Mesothelial cell of epicardium (in vitro differentiated cells): ENCODE measurements at places on chromosomes 12 and 14.

GRCh38 chr14:38723959-38724358 lies 379.1 kb downstream of the SEC23A start:
- DNase-seq: no peak

DNA sequence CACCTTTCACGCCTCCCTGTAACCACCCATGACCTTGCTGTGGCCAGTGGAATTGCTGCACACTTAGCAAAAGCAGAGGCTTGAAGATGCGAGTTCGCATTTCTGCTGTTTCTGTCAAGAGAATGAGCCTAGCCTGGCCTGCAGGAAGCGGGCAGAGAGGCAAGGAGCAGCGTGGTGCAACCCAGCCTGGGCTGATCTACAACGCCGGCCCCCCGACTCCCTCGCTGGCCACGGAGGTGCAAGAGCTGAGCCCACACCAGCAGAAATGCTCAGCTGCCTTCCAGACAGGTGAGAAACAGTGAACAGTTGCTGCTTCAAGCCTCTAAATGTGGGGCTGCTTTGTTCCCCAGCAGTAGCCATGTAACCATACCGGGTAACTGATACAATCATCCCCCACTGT lies 116.4 kb downstream of the NCOR2 start:
- no peak for DNase-seq

DNA sequence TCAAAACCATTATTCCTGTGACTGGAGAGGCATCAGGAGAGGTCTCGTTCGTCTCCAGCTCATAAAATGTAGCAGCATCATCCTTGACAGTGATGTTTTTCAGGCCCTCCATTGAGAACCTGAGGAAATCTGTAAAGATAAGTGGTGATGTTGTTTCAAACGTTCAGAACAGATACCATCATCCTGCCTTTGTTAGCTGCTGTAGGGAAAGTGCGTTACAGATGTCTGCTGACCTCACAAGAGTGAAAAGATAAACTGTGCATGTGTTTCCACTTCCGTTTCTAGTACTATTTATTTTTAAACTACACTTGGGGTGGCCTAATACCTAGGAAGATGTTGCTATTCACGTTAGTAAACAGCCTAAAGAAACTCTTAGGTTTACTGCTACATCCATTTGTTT lies 28.4 kb downstream of the BCL2L14 start:
- DNase-seq: no peak

DNA sequence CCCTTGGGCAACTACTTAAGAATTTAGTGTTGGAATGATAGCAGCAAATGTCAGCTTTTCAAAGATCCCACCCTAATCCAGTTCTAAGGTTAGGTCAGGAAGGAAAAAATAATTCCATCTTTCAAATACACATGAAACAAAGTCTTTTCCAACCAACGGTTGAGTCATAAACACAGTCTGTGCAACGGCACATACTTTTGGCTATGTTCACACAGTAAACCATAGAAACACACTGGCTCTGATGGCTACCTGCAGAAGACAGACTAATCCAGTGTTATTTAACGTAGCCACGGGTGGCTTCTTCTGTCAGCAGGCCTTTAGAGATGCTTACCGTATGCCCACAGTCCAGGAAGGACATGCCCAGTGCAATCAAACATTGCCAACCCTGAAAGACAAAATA lies 35.7 kb downstream of the HIGD1C start:
- DNase-seq: no peak

DNA sequence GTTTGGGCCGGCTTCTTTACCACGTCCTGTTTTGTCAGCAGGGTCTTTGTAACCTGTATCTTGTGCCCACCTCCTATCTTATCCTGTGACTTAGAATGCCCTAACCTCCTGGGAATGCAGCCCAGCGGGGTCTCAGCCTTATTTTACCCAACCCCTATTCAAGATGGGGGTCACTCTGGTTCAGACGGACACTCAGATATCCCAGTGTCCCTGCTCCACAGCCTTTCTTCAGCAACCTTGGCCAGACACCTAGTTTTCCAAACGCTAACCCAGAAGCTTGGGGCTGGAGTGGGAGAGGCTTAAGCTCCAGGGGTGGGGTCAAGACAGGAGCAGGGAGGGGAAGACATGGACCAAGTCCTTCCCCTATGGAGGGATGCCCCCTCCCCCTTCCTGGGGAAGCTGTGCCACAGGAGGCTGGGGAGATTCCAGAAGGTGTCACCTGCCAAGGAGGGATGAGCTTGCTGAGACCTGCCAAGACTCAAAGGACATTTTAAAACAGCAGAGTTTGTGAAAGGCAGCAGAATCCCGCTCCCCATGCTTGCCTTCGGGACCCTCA lies 62.2 kb downstream of the RIN3 start:
- DNase-seq: no peak

DNA sequence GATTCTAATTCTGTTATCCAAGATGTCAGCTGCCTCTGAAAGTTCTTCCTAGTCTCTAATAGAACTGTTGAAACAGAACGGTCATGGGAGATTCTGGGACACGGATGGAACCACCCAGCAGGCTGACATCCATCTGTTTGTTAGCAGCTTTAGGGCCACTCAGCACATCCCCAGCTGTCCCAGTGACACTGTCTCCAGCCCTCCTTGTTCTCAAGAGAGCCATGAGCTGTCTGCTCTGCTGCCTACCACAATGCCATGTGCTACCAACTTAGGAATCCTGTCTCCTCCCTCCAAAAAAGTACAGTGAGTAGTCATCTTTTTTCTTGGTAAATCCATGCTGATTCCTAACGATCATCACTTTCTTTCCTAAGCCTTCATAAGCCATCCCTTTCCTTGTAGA lies 130.5 kb downstream of the ZFP36L1 start:
- DNase-seq: no peak

DNA sequence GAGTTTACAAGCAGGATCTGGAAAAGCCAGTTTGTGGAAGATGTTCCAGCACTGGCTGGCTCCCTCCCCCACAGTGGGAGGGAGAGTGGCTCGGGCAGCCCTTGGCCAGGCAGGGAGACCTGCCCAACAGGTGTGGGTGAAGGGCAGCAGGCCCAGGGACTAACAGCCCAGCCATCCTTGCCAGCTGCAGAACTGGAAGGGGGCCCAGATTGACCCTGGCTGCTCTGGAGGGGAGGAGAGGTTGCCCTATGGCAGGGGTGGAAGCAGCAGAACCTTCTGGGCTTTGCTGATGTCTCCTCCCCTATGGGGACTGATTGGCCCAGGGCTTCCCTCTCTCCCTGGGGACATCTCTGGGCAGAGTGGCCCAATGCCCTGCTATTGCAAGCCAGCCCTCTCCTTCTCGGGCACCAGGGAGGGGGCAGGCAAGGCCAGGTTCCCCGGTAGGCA lies 20.5 kb downstream of the IRF2BPL start:
- no peak for DNase-seq

DNA sequence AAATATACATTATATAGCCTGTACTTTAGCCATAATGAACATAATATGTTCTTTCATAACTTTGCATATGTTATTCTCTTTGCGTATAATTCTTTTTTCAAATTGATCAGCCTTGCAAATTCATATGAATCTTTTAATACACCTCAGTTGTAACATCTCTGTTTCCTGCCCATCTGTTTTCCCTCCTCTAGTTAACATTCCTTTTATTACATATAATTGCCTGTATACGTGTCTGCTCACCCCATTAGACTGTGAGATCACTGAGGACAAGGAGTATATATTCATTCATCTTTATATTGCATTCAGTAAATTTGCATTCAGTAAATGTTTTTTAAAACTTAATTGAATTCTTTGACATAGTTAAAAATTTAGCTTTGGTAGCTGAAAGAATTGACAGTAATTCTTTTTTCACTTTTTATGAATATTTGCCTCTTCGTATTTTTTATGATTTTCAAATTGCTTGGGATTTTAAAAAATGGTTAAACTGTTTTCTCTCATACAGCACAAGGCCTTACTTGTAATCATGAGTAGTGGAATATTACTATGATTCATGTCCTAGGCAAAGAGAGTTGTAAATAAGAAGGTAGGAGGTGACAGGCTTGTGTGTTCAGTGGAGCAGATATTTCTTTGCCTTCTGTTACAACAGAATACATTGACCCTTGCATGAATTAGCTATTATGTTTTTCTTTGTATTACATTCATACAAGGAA lies 32.8 kb upstream of the KLHL42 start:
- no peak for DNase-seq

- no peak for DNase-seq
Observed at GRCh38 chr12:43336962-43337555, 214.9 kb downstream of the ADAMTS20 start.

- no peak for DNase-seq
Observed at GRCh38 chr12:127381681-127382080, 885.3 kb upstream of the TMEM132C start.

DNA sequence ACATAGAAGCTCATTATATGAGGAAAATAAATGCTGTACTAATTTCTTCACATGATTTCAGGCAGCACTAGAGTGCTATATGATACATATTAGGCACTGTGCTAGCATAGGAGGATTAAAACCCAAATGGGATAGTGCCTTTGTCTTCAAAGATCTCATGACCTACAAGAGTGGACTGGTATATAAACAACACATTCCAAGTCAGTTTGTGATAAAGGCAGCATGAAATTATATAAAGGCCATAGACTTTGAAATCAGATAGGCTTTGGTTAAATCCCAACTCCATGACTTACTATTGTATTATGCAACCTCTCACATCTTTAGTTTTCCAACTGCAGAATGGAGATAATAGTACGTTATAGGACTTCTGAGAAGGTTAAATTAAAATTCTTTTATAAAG lies 179.7 kb downstream of the RAD51B start:
- DNase-seq: no peak

- no peak for DNase-seq
Observed at GRCh38 chr12:53709671-53710070, 17.6 kb downstream of the CALCOCO1 start.

DNA sequence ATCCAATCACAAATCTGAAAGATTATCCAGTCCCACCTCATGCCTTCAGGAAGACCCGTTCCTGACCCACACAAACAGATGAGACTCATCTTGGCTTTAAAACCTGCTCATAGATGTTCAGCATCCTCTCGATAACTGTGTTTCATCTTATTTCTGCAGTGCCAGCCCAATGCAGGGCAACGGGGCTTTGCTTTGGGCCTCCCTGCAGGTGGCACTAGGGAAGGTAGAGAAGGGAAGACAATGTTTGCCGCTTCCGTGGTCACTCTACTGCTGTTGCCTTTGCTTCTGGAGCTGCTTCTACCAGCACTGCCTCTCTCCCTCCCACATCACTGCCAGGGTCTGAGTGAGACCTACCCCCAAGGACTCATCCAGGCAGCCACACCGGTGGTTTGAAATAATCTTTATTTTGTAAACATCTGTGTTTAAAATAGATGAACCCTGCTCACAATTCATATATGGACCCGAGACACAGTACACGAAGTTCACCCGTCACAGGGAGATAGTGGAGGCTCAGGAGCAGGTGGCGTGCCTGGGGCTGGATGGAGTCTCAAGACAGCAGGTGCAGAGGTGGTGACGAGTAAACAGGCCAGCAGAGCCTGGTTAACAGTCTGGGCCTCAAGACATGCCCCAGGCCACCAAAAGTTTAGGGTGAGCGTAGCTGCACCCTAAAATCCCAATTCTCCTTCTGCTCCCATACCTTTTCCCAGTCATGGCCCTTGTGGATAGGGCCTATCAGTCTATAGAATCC lies 3.1 kb upstream of the GPX2 start:
- DNase-seq: no peak

DNA sequence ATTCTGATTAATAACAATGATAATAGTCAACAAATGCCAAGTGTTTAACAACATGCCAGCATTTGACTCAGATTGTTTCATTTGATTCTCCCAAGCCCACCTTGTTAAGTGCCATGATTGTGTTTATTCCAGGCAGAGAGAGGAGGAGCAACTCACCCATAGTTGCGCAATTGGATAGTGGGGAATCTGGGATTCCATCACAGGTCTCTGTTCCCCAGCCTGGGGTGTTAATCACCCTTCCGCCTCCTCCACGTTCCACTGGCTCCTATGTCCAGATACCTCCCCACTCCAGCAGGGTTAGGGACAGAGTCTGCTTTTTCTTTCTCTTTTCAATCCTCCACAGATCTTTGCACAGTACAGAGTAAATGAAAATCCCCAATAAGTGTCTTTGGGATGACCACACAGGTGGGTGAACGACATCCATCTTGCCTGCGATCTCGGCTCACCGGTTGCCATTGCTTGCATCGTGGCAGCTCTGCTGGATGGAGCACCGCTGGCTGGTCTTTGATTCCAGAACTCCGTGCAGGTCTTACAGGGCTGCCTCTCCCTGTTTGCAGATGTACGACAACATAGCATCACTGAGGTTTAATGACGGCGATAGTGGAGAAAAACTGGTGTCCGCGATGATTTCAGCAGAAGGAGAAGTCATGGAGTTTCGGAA lies 78.8 kb downstream of the DNAH10 start:
- DNase-seq: no peak

- no peak for DNase-seq
Observed at GRCh38 chr14:73283608-73284379, 46.5 kb downstream of the PAPLN start.

GRCh38 chr12:51865757-51866270 lies 17.3 kb upstream of the FIGNL2 start:
- no peak for DNase-seq

- DNase-seq: no peak
Observed at GRCh38 chr12:108907839-108908351, 28.0 kb downstream of the DAO start.

DNA sequence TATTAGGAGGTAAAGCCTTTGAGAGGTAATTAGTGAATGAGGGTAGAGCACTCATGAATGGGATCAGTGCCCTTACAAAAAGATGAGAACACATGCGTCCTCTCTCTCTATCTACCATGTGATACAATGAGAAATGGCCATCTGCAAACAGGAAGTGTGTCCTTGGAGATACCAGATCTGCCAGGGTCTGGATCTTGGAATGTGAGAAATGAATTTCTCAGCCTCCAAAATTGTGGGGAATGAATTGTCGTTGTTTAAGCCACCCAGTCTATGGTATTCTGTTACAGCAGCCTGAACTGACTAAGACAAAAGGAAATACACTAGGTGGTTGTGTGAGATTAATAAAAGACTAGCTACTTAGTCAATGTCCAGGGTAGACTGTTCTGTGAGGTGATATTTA lies 366.6 kb downstream of the NELL2 start:
- DNase-seq: no peak

DNA sequence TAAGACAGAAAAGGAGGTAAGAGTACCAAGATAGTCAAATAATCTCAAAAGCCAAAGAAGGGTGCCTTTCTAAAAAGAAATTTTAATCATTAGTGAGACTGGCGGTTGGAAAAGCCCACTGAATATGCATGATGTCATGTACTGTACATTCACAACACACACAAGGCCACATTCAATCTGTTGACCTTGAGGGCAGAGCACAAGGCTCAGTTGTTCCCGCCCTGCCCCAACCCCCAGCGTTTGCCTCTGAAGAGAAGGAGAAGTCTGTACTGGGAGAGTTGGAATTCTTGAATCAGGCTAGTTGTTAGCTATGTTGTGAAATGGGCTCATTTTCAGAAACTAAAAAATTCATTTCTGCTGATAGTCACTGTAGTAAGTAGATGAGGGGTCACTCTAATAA lies 50.2 kb upstream of the NID2 start:
- no peak for DNase-seq
